ENCODE measurements at places on chromosomes 13 and 19.

GRCh38 chr19:11141937-11142527, 13.6 kb downstream of the SPC24 start:
- DNase-seq, result no peak

DNA sequence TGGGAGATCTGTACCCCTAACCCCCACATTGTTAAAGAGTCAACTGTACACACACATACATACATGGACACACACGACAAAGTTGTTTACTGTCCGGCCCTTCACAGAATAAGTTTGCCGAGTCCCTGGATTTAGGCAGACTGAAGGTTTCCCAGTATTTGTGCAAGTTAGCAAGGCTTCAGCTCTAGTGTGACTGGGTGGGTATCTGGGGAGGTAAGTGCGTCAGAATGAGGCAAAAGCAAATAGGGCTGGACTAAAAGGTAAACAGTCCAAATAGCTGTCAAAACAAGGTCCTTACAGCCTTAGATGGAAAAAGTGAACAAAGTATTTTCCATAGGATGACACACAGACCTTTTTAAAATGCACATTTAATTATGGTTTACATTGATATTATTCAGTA, 228.4 kb upstream of the UFM1 start:
- DNase-seq, result no peak

DNA sequence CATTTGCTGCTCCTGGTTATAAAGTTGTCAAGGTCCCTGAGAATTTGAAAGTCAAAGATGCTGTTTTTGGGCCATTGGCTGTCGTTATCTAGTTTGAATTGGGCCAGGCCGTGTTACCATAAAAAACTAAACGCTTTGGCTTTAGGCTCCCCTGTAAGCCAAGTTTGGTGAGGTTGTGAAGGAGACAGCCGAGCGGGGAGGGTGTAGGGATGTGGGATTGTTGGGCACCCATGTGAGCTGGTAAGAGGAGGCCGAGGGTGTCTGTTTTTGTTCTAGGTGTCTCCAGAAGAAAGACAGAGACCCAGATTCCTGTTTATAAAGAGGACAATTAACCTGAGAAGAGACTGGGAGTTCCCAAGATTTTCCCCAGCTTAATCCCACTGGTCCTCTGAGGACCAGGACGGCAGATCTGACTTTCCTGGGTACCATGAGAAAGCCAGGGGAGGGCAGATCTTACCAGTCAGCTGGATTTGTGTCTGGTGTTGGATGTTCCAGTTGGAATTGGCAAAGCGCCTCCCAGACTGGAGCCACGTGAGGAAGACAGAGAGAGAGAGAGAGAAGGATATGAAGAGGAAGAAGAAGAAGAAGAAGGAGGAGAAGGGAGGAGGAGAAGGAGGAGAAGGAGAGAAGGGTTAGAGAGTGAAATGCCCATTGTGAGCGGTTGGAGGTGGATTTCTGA, 25.1 kb downstream of the TMEM255B start:
- DNase-seq, result no peak

DNA sequence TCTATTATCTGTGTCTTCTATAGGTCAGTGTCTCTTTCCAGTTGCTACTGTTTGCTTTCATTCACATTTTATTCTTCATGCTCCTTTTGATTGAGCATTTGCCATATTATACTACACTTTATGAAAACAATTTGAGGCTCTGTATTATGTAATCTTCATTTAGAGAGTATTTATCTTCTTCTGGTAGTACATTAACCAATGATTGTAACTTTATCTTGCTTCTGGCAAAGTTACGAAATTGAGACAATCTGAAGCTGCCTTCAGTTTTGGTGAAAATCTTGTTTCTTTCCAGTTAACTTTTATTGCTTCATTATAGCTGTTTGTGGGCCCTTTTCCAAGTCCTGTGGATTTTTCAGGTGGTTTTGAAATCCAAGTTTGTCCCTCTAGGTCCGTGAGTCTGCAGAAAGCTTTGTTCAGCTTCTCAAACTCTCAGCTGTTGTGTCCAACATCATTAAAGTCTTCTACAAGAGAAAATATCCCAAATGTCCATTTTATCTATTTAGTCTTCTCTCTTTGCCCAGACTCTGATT, 1255.4 kb upstream of the SPRY2 start:
- no peak for DNase-seq

- peak; percentile 94 for DNase-seq
These were observed 1.8 kb downstream of the MBNL2 start for GRCh38 chr13:97223711-97224541.

Data from fibroblast of skin of right quadriceps (primary cell).